ENCODE measurements at places on chromosomes 7 and 10.
A peak's percentile ranks its signal among the peaks of the same experiment; 100 is the strongest.

DNA sequence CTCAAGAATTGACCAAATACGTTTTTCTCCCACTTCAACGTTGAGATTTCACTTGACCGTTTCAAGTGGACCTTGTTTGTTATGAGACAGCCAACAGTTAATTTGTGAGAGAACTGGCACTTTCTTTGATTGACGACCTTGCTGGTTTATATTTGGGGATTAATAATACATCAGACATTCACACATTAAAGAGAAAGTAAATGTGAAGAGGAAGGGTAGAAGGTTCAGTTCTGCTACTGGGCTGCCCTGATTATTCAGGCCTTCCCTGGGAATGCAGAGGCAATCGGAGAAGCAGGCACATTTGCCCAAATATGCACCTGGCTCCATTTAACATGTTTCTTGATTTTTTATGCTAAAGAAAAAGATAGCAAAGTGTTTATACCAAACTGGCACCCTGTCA, 114.1 kb downstream of the POU6F2 start:
- DNase-seq, result no peak

GRCh38 chr7:26284995-26285632, 6.5 kb upstream of the SNX10 start:
- no peak for DNase-seq

DNA sequence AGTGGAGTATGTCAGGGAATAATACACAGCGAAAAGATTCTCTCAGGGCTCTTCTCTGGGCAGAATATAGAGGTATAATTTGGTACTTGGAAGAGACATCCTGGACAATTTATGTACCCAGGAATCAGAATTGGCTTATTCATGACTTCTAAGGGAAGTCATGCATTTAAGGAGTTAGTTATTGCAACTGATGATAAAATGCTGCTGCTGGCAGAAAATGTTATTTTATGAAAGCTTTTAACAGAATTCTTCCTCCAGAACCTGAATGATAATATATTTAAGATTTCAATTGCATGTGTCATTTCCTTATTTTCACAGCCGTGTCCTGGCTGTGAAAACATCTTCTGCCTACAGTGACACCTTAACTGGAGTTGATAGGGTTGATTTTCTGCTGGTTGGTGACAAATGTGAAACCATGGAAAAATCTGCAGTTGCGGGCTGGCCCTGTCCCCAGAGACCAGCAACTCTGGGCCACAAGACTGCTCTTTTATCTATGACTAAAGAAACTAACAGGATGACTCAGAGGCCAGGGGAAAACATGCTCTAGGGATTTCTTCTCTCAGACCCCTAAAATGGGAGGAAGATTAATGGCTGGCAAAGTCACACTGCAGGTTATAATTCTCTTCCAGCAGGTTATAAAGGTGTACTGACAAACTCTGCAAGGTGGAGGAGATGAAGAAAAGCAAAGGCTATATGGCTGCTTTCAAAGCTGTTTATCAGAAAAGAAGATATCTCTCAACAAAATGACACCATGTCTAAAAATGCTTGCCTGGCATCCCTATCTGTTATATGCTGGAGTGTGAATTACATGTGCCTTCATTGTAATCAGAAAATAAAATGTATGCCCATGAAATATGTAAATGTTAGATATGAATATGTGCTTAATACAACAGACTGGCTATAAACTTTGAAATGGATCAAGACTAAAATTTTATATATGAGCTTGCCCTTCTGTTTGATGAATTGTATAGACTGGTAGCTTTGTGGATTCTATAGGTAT, 12.1 kb upstream of the TRUB1 start:
- no peak for DNase-seq

- DNase-seq, result no peak
Measured at GRCh38 chr7:40475681-40475982, 340.8 kb downstream of the SUGCT start.

GRCh38 chr10:59750155-59750945, 2.9 kb downstream of the MRLN start:
- DNase-seq, result no peak

DNA sequence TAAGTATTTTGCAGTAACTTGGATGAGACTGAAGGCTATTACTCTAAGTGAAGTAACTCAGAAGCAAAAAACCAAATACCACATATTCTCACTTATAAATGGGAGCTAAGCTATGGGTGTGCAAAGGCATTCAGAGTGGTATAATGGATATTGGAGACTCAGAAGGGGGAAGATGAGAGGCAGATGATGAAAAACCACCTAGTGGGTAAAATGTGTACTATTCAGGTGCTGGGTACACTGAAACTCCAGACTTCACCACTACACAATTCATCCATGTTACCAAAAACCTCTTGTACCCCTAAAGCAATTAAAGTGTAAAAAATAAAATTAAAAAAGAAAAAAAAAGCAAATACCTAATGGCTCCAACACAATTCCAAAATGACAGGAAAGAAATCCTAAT, 351.7 kb downstream of the NXPH1 start:
- no peak for DNase-seq

GRCh38 chr7:4307316-4308204, 374.5 kb upstream of the FOXK1 start:
- DNase-seq, result no peak

GRCh38 chr7:140440593-140440992, 36.7 kb downstream of the RAB19 start:
- no peak for DNase-seq

DNA sequence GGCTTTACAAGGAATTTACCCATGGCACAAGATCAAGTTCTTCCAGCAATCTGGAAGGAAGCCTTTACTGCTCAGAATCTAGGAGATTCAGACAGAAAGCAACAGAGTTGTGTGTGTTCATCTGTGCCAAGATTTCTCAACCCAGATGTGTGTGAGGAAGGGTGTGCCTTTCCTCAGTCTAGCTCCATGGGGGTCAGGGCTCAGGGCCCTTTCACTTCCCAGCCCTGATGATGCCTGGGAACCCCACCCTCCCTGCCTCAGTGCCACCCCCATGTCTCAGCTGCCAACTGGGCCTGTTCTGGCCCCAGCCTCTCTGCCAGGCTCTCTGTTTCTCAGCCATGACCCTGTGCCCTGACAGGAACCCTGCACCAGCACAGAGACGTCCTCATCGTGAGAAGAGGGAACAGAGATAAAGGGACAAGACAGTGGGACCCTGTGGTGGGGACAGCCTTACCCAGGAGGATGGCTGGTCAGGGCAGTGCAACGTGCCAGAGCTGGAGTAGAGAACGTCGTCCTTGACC, 102.0 kb downstream of the VIPR2 start:
- no peak for DNase-seq

DNA sequence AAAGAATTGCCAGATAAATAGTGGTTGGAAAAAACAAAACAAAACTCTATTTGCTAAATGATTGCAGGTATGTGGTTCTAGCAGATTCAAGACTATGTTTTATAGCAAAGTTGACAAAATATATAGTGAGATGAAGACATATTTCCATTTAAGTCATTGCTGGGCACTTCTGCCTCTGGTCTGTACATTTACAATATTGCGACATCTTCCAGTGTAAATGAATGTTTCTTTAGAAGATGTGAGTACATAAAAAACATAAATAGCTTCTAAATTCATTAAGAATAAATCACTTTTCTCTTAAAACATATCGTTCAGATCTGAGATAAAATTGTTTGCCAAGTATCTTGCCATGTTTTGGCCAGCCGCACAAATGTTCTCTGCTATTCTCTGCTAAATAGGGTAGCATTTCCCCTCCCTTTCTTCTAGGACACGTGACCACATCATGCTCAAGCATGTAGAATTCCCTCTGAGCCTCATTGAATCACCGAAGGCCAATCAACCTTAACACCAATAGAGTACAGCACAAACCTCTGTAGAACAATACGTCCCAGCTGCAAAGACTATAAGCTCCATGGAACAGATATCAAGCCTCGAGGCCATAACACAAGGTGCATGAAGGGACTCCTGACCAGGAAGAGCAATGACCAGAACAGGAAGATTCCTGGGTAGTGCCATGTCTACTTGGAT, 1173.3 kb downstream of the GATA3 start:
- no peak for DNase-seq

DNA sequence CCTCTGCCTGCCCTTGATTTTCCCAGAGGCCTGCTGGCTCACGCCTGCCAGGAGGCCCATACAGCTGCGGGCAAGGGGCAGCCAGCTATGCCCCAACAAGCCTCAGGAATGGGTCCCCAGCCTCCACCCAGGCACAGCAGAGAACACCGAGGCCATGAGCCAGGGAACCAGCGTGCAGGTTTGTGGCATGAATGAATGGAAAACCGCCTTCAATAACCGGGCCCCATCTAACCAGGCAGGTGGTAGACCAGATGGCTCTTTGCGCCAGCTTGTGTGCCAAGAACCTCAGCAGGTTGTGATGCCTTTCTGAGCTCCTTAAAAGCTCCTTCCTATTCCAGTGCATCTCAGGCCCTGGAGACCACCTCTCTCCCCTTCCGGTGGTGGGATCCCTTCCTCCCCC, 50.2 kb downstream of the ELFN1 start:
- no peak for DNase-seq

DNA sequence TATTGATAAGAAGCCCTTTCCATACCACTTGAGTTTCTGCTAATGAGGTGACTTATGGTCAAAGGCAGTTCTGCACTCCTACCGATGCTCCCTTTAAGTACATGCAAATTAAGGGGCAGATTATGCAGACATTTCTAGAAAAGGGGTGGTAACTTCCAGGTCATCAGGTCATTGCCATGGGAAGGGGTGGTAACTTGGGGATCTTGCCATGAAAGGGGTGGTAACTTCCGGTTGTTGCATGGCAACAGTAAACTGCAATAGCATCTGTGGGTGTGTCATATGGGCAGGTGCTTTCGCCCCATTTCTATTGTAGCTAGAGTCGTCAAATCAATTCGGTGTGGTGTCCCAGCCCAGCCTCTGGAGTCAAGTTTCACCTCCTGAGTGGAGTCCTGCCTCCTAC, 150.9 kb downstream of the UBE2H start:
- DNase-seq, result no peak

DNA sequence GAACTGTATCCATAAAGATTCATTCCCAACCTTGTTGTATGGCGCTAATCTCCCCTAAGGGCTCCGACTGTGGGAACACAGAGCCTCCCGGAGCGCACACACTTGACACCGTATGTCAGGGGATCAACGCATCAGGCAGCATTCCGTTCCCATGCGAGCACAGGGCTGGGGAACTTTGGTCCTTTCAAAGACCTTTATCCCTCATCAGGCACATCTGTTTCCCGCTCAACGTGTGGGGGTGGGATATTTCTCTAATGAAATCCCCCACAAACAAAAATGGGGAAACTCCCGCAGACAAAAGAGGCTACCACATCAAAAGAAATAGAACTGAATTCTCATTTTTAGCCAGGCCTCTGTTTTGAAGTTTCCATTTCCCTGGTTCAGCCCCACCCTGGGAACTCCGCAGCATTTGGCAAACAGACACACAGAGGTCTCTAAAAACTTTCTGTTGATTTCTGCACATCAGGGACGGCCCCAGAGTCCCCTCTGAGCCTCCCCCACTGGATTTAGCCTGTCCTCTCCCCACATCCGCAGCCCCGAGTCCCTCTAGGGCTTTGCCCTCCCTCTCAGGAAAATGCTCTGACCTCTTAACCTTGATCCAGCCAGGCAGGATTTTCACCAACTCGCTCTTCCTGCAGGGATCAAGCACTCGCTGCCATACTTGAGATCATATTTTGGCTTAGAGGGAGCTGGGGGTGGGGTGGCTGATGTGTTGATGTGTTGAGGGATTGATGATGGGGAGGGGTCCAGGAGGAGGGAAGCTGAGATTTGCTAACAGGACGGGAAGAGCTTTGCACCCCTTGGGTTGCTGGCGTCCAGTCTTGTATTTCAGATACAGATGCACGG, 6.6 kb downstream of the CPA5 start:
- no peak for DNase-seq

- DNase-seq, result no peak
Measured at GRCh38 chr7:133797818-133798520, 329.2 kb upstream of the LRGUK start.

- DNase-seq, result no peak
Measured at GRCh38 chr7:754531-755412, 27.7 kb upstream of the PRKAR1B start.

GRCh38 chr7:116809636-116810266, 52.6 kb upstream of the CAPZA2 start:
- peak; percentile 40 for DNase-seq

DNA sequence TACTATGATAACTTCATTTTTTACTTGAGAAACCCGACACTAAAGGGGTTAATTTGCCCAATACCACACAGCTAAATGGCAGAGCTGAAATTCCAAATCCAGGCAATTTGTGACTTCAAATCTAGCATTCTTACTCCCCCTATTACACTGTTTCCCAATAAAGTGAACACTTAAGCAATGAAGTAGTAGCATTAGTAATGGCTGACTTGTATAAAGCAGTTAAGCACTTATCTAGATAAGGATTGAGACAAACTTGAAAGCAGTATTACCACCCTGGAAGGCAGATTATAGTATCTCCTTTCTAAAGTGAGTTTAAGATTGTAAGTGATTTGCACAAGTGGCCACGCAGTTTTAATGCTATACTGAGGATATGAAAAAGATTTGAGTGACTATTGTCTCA, 39.3 kb downstream of the WASL start:
- DNase-seq, result no peak

- DNase-seq, result no peak
Measured at GRCh38 chr7:3748389-3748788, 447.3 kb downstream of the SDK1 start.

GRCh38 chr7:128801667-128802418, 10.1 kb downstream of the CCDC136 start:
- DNase-seq, result no peak

DNA sequence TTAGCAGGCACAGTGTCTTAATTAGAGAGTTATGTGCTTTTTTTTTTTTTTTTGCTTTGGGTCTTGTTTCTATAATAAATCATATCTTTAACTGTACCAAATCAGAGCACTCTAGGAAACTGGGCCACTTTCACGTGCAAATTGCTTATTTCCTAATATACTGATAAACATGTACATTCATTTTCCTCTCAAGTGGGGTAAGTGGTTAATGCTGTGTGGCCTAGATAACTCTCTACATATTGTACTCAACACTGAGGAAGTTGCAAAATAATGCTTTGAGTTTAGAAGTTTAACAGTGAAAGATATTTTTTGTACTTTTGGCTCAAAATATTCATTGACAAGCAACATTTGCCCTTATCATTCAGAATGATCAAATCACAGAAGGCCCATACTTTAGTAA, 115.9 kb upstream of the IFRD1 start:
- no peak for DNase-seq

GRCh38 chr7:96300502-96300901, 21.4 kb downstream of the SLC25A13 start:
- no peak for DNase-seq

GRCh38 chr10:114320249-114321116, 81.4 kb downstream of the VWA2 start:
- DNase-seq, result no peak

DNA sequence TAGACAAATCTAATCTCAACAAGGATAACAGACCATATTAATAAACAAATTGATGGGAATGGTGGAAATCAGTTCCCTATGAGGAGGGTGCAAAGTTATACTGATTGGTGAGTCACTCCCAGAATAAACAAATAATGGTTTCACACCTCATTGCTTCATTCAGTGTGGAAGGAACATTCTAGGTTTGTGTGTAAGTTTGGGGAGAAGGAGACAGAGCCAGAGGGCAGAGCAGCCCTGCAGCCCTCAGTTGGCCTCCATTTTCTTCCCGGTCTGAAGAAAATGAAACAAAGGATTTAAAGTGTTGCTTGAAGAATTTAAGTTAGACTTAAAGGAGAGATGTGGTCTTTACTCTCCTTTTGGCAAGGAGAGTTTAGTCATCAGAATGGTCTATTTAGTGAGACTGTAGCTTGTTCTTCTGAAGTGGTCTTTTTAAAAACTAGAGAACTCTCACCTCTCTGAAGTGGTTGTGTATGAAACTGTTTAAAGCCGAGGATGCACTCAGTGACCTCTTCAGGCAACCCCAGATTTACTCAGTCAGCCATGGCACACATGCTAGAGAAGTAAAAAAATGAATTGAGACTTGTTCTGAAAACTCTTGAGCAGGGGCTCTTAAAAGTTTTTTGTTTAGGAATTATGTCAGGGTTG, 27.2 kb downstream of the IKZF1 start:
- no peak for DNase-seq

Data from smooth muscle cell of the brain vasculature (primary cell).